Activated CD8-positive, alpha-beta memory T cell treated with anti-CD3 and anti-CD28 coated beads for 24 hours (primary cell): ENCODE measurements at places on chromosomes 7 and 10.

DNA sequence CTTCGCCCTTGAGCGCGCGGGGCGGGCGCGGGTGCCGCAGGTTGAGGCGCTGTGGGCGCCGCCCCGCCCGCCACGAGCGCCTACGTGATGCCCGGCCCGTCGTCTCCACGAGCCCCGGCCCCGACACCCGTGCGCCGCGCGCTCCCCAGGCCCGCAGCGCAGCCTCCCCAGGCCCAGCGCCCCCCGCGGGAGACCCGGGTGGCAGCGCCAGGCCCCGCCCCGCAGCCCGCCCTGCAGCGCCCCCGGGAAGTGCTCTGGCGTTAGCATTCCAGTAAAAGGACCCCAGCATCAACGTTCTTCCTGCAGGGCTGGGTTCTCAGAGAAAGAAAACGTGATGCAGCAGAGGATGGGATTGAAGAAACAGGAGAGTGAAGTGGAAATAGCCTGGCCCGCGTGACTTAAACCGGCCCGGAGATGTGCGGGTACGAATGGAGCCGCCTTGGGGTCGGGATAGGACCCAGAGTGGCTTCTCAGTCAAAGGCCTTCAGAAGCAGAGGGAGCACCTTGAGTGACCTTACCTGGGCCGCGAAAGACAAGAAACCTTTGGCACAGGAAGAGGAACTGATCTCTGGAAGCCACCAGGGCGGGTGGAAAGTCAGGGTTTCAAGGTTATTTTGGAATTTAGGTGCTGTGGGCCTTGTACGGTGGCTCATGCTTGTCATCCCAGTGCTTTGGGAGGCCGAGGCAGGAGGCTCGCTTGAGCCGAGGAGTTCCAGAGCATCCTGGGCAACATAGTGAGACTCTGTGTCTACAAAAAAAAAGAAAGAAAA lies 1.8 kb downstream of the PFKP start:
- no peak for DNase-seq

DNA sequence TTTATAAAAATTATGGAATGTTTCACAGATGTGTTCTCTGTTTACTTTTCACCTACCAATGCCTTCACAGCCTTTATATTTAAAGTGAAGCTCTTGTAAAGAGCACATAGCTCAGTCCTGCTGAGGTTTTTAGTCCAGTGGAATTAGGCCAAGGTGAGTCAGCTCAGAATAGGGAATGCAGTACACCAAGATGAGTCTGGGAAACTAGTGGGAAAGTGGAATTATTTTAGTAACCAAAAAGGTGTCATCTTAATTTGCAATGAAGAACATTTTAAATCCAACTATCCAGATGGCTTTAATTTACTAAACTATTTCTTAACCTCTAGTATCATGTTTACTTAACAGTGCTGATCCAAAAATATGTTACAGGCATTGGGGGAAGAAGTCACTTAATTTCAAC lies 236.3 kb upstream of the CTBP2 start:
- DNase-seq: no peak

GRCh38 chr7:118855290-118855689 lies 630.8 kb downstream of the ANKRD7 start:
- DNase-seq: no peak

DNA sequence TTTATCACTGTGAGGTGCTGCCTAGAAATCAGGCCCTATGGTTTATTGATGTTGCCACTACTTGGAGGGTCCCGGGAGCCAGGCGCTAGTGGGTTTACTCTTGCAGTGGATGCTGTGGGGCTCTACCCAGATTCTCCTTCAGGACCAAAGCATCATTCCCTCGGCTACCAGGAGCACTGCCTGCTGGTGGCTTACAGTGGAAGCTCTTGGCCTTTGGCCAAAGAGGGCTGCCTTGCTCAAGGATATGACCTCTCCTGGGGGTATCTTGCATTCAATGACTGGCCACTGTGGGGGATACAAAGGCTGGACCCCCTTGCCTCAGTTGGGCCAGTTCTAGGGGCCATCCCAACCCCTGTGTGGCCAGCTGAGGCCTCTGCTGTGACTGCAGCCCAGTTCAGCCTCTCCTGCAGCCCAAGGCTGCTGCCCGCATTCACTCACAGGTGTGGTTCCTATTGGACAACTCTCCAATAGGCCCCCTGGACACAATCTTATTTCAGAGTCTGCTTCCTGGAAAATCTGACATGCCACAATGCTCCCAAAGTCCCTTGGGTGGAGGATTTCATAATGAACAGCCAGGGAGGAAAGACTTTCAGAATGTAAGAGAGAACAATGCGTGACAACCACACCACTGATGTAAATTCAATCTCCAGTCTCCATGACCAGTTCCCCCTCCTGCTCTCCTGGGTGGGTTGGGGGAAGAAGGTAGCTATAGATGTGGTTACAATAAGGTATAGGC lies 196.3 kb downstream of the SNX10 start:
- DNase-seq: no peak

DNA sequence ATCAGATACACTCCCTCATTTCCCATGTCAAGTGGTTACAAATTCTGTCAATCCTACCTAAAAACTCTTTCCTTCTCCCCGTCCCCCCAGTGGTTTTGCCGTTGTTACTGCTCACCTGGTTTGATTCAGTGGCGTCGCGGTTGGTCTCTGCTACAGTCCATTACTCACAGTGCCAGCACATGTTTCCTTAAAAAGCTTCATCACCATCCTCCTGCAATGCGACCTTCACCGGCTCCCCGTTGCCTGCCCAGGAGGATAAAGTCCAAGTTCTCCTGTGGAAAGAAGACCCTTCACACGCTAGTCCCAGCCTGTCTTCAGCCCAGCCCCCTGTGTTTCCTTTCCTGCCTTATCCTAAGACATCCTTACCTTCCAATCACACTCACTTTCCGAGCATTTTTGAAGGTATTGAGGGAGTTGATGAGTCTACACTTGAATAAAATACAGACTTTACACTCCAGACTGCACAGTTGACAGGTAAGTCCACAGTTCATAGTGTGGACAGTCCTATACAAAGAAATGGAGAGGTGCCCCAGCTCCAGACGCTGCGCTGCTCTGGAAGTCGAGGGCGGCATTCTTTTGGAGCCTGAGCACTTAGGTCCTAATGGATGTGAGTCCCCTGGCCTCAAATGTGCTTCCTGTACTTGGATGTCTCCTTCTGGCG lies 3.4 kb upstream of the LARP4B start:
- peak; percentile 28 for DNase-seq

- no peak for DNase-seq
Measured at GRCh38 chr7:51602376-51602775, 285.8 kb upstream of the COBL start.
